ENCODE measurements at places on chromosomes 7 and 10.

DNA sequence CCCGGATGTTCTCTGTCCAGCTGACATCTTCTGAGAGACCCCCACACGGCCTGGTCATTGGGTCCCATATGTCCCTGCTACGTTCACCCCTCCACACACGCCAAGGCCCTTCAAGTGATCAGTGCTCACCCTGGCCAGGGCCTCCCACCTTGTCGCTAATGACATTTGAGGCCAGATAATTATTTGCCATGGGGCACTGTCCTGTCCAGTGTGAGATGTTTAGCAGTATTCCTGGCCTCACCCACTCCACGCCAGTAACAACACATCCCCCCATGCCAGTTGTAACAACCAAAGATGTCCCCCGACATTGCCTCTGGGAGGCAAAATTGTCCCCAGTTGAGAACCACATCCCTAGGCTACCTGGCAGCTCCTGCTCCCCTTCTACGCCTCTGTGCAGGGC is 49.9 kb upstream of the NANOS1 start:
- H3K4me3 ChIP-seq = no peak overlapping the region
- peaks cover 12% of the 10 kb centered on the region for H3K27me3 ChIP-seq
- H3K4me1 ChIP-seq = no peaks in the 10 kb centered on the region
- peaks cover 4% of the 10 kb centered on the region for H3K36me3 ChIP-seq
- no peak for DNase-seq

DNA sequence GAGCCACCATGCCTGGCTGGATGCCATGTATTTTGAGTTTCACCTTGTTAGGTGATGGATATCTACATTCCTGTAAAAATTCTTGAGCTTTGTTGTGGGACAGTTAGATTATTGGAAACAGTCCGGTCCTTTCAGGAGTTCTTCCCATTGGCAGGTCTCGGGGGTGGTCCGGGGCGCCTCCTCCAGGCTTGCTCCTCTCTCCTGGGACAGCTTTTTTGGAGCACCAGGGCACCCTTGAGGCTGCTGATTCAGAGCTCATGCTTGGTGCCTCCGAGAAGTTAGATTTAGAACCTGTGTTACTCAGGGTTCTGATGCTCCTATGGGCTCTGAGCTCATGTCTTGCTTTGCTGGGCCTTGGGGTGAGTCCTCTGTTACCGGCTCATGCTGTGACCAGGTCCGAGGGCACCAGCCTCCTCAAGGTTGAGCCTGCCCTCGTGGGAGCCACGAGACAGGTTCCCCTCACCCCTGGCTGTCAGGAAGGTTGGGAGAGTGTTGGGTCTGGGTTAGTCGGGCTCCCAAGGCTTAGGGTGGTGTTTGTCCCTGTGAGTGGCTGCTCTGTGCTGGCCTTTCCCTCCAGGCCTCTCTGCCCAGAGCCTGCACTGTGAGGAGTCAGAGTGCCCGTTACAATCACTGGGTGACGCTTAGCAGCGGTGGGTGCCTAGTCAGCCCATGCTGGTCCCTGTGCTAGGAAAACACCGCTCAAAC is 6.0 kb downstream of the SPRN start:
- DNase-seq = no peak
- peaks cover under 1% of the 10 kb centered on the region for H3K27me3 ChIP-seq
- no peaks in the 10 kb centered on the region for H3K4me1 ChIP-seq
- H3K36me3 ChIP-seq = peaks cover 32% of the 10 kb centered on the region
- no peak overlapping the region for H3K4me3 ChIP-seq

- no peak for DNase-seq
- H3K4me1 ChIP-seq = no peaks in the 10 kb centered on the region
- H3K36me3 ChIP-seq = no peaks in the 10 kb centered on the region
- no peak overlapping the region for H3K27ac ChIP-seq
- no peaks in the 10 kb centered on the region for H3K27me3 ChIP-seq
Observed at GRCh38 chr10:109534193-109534592, 389.1 kb downstream of the XPNPEP1 start.

- peaks cover 63% of the 10 kb centered on the region for H3K4me1 ChIP-seq
- H3K36me3 ChIP-seq = peaks cover 9% of the 10 kb centered on the region
- no peaks in the 10 kb centered on the region for H3K27me3 ChIP-seq
- no peak for DNase-seq
- H3K27ac ChIP-seq = no peak overlapping the region
Observed at GRCh38 chr10:102779680-102780526, 36.2 kb downstream of the WBP1L start.

GRCh38 chr10:29181936-29182335 is 106.9 kb upstream of the LYZL1 start:
- H3K4me1 ChIP-seq = no peaks in the 10 kb centered on the region
- no peak for DNase-seq
- no peak overlapping the region for H3K4me3 ChIP-seq

DNA sequence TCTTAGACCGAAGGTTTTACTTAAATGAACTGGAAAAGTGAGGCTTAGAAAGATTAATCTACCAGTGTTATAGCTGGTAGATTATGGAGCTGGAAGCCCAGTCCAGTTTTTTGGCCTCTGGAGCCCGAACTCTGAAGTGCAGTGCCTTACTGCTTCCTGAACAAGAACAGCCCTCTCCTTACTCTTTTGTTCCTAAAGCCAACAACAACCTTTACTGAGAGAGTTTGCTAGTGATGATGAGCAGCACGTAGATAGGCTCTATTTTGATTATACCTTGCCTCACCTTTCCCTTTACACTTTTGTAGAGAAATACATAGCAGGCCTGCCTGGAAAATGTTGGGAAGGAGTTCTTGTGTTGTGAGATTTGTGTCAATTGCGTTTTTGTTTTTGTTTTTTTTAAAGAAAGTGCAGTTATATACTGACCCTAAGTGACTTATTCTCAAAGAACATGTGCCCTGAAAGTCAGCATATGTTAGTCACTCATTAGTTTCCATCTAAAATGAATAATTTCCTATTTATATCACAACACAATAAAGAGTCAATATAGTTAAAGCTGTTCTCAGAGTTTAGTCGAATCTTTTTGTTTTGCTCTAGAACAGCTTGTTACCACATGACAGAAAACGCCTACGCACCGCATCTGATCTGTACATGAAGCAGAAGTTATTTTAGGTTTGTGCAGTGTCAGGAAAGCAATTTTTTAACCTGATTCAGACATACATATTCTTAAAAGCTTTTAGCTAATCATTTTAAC is 33.0 kb downstream of the PLEKHA1 start:
- H3K4me3 ChIP-seq = no peak overlapping the region
- peak; percentile 28 for DNase-seq
- H3K27ac ChIP-seq = peak overlapping the region; percentile 80
- H3K4me1 ChIP-seq = peaks cover 51% of the 10 kb centered on the region
- H3K36me3 ChIP-seq = peaks cover 29% of the 10 kb centered on the region
- H3K27me3 ChIP-seq = no peaks in the 10 kb centered on the region

DNA sequence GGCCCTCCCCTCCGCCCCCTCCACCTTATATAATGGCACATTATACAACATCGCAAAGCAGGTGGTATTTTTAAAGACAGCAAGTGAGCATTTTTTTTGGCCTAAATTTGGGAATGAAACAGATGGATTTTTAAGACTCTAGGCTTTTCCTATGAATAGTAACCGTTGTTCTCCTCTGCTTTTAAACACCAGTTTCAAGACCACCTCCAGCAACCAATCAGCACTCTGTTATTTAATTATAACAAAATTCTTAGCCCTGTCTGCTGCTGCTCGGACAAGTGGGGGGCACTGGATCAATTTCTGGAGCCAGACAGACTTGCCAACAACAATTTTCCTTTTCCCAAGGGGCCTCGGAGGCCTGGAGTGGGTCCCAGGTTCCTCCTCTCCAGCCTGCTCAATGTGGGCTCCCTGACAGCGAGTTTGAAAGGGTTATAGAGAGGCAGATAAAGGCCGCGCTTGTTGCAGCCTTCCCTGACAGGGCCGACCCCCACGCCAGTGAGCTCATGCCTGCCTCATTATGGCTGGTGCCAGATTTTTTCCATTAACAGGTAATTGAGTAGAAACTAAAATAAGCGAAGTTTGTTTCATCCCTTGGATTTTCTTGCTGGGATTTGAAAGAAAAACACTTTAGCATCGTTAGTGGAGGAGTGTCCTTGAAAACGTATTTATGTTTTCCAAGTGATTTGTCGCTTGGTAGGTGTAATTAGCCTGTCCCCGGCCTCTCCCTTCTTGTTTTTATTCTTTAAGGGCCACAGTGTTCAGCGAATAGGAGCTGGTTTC is 227.3 kb downstream of the TCF7L2 start:
- no peaks in the 10 kb centered on the region for H3K4me1 ChIP-seq
- no peak overlapping the region for H3K27ac ChIP-seq
- H3K27me3 ChIP-seq = no peaks in the 10 kb centered on the region
- no peak for DNase-seq
- no peak overlapping the region for H3K4me3 ChIP-seq
- H3K36me3 ChIP-seq = no peaks in the 10 kb centered on the region
